T follicular helper cell (primary cell): ENCODE measurements at places on chromosomes 2 and 18.

GRCh38 chr2:182404975-182405561 is 21.8 kb downstream of the PDE1A start:
- no peak for DNase-seq

- DNase-seq = no peak
Observed at GRCh38 chr18:57627488-57627887, 5.9 kb upstream of the NARS1 start.

- no peak for DNase-seq
Observed at GRCh38 chr2:171433763-171434012, at the start of gene METTL8. TSS of gene METTL8 (minus strand) at chr2:171433990. CDS start at chr2:171392185, 41,805 bp downstream.

DNA sequence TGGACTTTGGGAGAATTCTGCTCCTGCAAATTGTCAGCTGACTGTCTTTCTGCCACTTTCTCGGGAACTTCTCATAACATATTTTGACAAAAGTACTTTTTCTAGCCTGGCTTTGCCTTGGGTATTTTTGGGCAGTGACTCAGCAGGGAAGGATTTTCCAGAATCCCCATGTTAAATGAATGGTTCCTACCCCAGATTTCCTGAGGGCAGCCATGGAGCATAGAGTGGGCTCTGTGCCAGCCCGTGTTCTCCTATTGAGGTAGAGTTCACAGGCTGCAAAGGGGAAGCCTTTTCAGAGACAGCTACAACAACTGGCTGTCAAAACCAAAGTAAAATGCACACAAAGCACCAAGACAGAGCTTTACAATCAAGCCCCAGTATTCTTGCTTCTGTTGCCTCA is 59.8 kb downstream of the BMP10 start:
- no peak for DNase-seq

DNA sequence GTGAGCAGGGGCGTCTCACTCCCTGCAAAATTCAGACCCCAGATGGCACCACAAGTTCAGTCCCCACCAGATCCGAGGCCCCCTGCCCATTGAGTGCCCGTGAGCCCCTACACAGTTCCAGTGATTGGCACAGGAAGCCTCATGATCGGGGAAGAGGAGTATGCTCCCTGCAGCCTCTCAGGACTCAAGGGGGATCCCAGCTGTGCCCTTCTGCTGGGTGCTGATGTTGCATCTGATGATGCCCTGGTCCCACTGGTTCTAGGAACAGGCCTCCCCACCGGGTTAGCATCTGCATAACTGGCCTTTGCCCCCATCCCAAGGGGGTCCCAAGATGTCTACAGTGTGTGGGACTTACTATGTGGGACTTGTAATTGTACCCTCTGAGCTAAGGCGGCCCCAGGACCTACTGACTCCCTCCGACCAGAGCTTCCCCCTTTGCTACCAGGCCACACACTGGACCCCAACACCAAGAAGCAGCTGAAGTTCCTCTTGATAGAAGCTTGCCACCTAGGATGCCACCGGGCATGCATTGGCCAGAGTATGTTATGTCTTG is 8.6 kb downstream of the ALPG start:
- DNase-seq = no peak

GRCh38 chr2:21367421-21367820 is 243.7 kb downstream of the TDRD15 start:
- DNase-seq = no peak

DNA sequence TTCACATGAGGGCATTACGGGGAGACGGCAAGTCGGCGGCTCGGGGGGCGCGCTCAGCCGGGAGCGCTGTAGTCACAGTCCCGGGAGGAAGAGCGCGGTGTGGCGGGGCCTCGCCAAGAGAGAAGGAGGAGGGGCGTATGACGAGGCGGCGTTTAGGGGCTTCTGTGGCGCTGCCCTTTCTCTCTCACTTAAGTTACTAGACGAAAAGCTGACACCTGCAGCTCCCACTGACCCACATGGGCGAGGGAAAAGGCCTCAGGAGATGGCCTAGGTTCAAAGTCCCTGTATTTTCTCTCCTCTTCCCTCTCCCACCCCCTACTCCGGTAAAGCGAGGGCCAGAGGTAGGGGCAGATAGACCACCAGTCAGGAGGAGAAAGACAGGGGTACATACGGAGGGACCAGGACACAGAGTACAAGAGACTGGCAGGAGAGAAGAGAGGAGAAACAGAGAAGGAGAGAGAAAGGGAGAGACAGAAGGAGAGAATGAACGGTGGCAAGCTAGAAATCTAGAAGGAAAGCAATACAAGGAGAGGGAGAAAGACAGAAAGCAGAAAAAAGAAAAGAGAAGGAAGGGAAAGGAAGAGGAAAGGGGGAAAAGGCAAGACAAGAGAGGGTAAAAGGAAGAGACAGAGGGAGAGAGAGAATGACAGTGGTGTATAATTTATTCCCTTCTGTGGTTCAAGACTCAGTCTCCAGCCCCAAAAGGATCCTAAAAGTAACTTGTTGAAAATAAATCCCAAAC is 3.8 kb downstream of the SIX2 start:
- DNase-seq = no peak
